ENCODE measurements at places on chromosomes 13 and 19.

- no peak for DNase-seq
These were observed 71.1 kb downstream of the CBY2 start for GRCh38 chr13:45773236-45773635.

DNA sequence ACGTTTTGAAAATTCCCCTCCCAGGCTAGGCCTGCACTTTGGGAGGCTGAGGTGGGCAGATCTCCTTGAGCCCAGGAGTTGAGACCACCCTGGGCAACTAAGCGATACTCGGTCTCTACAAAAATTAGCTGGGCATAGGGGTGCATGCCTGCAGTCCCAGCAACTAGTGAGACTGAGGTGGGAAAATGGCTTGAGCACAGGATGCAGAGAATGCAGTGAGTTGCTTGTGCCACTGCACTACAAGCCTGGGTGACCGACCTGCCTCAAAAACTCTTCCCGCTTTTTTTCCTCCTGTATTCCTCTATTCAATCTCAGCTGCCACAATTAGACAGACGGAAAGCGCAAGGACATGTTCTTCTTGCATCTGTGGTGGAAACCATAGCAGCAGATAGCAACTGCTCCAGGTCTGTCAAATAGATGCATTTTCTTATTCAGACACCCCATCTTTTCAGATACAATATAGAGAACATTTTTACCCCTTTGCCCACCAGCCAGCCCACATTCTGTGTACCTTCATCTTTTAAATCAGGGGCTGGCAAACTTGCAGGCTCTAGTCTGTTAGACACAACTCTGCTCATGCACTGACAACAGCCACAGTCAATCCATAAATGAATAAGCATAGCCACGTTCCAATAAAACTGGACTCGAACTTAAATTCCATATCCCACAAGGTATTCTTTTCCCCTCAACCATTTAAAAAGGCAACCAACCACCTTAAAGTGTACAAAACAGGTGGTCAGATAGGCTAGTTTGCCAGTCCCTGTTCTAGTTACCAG lies 4.8 kb downstream of the TPT1 start:
- no peak for DNase-seq

DNA sequence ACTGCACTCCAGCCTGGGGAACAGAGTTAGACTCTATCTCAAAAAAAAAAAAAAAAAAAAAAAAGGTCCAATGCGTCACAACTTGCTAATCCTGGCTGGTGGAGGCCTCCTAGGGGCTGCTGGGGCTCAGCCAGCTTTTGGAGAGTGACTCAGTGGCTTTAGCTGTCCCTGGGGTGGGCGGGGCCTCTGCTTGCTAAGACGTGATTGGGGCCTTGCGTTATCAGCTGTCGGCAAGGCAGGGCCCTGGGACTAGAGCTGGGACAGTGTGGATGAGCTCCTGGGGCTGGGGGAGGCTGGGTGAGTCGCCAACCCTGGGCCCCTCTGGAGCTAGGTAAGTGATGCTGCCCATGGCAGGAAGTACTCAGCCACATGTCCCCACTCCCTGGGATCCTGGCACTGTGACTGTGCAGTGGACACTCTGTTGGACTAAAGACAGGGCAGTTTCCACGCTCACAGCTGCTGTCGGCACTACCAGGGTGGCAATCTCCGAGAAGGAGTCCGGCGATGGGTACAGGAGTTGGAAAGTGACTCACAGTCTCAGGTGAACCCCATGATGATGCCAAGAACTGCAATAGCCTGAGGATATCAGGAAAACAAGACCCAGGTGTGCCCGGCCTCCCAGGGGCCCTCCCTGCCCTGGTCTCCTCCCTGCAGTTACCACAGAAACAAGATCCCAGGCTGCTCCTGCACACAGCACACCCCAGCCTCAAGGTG lies 32.2 kb downstream of the F2RL3 start:
- no peak for DNase-seq

- DNase-seq: peak; percentile 44
These were observed 24.1 kb upstream of the CASP14 start for GRCh38 chr19:15025217-15025616.

GRCh38 chr13:110258876-110259631 lies 47.9 kb downstream of the COL4A1 start:
- no peak for DNase-seq

- DNase-seq: no peak
These were observed 95.7 kb upstream of the TSHZ3 start for GRCh38 chr19:31444931-31445330.

DNA sequence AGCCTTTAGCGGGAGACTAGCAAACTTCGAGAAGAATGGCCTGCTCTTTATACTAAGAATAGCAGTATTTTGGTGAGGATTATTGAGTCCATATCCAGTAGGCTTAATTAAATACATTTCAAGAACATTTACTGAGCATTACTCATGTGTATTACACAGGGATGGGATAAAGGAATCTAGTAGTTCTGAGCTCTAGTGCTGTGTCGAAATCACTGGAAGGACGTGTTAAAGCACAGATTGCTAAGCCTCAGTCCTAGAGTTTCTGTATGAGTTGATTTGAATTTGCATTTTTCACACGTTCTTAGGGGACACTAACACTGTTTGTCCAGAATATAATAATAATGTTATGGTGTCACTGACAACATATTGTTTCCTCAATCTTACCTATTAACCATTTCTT lies 9.0 kb downstream of the ZNF302 start:
- DNase-seq: no peak
